ENCODE measurements at places on chromosomes 1 and 21.

- DNase-seq, result peak; percentile 99
- H3K27ac ChIP-seq, result peak within 1 kb of the TSS; percentile 13
- H3K36me3 ChIP-seq, result peaks cover 13% of the 10 kb centered on the region
- no peaks in the 10 kb centered on the region for H3K27me3 ChIP-seq
Measured at GRCh38 chr1:154982897-154983648, at the start of gene FLAD1. TSS of gene FLAD1 (plus strand) at chr1:154983344. CDS start at chr1:154983695, 351 bp downstream.

- DNase-seq, result peak; percentile 27
- no peaks in the 10 kb centered on the region for H3K27me3 ChIP-seq
- H3K4me1 ChIP-seq, result peaks cover 4% of the 10 kb centered on the region
- H3K4me3 ChIP-seq, result no peak overlapping the region
- H3K27ac ChIP-seq, result no peak overlapping the region
- H3K36me3 ChIP-seq, result no peaks in the 10 kb centered on the region
Measured at GRCh38 chr21:17925000-17925610, 105.9 kb upstream of the C21orf91 start.

GRCh38 chr21:14382486-14382834 lies 486 bp downstream of the HSPA13 start:
- H3K4me3 ChIP-seq, result peak overlapping the region; percentile 80
- H3K4me1 ChIP-seq, result peaks cover 17% of the 10 kb centered on the region
- H3K27me3 ChIP-seq, result no peaks in the 10 kb centered on the region
- peak overlapping the region; percentile 86 for H3K27ac ChIP-seq
- DNase-seq, result no peak

DNA sequence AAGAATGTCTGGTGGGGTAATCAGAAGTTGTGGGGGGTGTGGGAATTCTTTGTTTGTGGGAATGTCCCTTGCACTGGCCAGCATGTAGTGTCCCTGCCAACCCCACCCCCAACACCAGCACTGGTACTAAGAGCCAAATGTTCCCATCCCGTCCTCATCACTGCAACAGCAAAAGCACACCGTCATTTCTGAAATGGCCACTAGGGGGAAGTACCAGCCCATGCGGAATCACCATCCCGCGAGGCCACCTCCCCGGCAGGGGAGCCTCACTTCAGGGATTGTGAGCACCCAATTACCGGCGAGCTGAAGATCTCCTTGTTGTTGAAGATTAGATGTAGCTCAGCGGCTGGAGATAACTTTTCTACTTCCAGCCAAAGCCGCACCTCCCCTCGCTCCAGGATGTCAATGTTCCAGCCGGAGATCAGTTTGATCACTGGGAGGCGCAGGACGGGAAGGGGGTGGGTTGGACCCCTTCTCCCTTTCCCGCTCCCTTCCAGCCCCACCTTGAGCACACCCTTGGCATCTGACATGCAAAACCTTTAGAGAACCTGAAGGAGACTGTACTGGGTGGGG lies 41.0 kb downstream of the MYOM3 start:
- H3K36me3 ChIP-seq, result no peaks in the 10 kb centered on the region
- H3K27ac ChIP-seq, result no peak overlapping the region
- H3K27me3 ChIP-seq, result no peaks in the 10 kb centered on the region
- H3K4me3 ChIP-seq, result no peak overlapping the region
- H3K4me1 ChIP-seq, result peaks cover 6% of the 10 kb centered on the region

DNA sequence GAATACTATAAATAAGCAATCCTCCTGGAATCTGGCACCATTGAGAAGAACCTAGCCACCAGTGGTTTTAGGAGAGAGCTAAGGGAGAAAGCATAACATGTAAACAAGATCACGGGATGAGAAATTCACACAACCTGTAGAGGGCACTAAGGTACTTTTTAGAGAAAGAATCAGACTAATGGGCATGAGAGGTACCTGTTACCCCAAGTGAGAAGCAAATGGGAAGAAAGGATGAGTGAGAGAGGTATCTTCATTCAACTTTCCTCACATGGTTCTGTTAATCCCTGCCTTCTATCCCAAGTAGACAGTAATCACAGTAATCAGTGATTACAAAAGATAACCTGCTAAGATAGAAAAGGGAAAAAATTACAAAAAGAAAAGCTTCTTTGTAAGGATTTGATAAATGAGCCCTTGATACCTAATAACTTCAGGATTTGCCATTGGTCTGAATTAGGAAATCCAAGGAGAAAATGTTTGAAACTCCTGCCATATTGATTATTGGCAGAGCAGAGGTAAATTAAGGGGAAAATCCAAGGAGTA lies 251.1 kb upstream of the ADGRL2 start:
- H3K4me3 ChIP-seq, result no peak overlapping the region
- no peak for DNase-seq
- no peaks in the 10 kb centered on the region for H3K27me3 ChIP-seq
- H3K4me1 ChIP-seq, result no peaks in the 10 kb centered on the region
- H3K36me3 ChIP-seq, result no peaks in the 10 kb centered on the region

- no peaks in the 10 kb centered on the region for H3K4me1 ChIP-seq
- no peak overlapping the region for H3K4me3 ChIP-seq
- no peaks in the 10 kb centered on the region for H3K27me3 ChIP-seq
- no peak overlapping the region for H3K27ac ChIP-seq
- DNase-seq, result no peak
Measured at GRCh38 chr1:85343612-85344255, 67.3 kb upstream of the BCL10 start.

- H3K4me3 ChIP-seq, result no peak overlapping the region
- no peaks in the 10 kb centered on the region for H3K27me3 ChIP-seq
- H3K36me3 ChIP-seq, result no peaks in the 10 kb centered on the region
- no peak overlapping the region for H3K27ac ChIP-seq
- DNase-seq, result no peak
Measured at GRCh38 chr1:230026572-230026971, 40.5 kb upstream of the GALNT2 start.

DNA sequence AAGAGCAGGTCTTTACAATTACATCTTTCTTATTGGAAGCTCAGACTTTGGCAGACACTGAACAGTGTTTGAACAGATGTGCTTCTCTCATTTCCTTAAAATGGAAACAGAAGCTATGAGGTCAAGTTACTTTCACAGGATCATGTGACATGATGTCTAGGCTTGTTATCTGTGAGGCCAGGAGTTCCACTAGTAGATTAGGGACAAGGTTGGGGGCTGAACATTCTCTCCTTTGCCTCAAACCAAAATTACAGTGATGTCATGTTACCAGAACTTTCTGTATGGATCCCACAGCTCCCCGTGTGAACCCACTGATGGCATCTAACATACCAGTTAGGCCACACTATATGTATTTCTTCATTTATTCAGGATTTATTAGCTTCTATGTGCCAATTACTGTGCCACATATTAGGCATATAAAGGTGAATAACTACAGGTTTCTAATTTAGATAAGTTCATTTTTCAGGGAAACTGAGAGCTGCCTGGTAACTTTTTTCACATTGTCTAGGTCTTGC lies 6.0 kb downstream of the DYNLT5 start:
- H3K36me3 ChIP-seq, result no peaks in the 10 kb centered on the region
- DNase-seq, result no peak
- H3K27ac ChIP-seq, result no peak overlapping the region
- H3K4me3 ChIP-seq, result no peak overlapping the region

DNA sequence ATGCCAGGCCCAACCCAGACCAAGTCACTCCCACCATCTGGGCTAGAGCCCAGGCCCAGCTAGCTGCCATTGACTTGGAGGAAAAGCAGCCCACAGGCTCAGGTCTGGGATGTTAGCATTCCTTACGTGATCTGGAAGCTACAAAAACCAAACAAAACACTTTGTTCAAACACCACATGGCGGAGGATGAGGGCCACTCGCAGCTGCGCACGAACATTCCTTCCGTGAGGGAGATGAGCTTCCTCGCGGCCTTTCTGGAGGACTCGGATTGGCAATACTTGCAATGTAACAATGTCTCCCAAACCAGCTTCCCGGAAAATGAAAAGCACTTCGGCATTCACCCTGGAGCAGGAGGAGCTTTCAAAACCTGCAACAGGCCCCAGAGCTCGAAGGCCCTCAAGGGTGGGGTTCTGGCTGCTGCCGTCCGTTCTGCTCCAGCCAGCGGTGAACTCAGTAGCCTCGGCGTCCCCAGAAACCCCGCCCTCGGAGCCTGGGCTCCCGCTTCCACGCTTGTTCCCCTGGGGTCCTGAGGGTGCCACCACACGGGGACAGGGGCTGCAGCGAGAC lies 40.5 kb downstream of the COL6A1 start:
- no peak for DNase-seq
- no peaks in the 10 kb centered on the region for H3K4me1 ChIP-seq
- peaks cover 29% of the 10 kb centered on the region for H3K27me3 ChIP-seq
- H3K36me3 ChIP-seq, result no peaks in the 10 kb centered on the region

DNA sequence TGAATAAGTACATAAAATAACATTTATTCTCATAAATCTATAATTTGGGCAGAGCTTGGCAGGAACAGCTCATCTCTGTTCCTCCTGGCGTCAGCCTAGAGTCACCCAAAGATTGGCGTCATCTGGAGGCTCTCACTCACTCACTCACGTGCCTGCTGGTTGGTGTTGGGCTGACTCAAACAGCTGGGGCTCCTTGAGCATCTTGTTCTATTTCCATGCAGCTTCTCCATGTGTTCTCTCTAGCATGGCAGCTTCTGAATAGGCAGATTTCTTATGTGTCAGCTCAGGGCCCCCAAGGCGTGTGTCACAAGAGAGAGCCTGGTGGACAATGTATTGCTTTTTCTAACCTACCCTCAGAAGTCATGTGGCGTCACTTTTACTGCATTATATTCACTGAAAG lies 70.6 kb upstream of the RAB3GAP2 start:
- no peaks in the 10 kb centered on the region for H3K36me3 ChIP-seq
- H3K27ac ChIP-seq, result no peak overlapping the region
- no peak overlapping the region for H3K4me3 ChIP-seq
- DNase-seq, result no peak
- H3K27me3 ChIP-seq, result peaks cover 3% of the 10 kb centered on the region

DNA sequence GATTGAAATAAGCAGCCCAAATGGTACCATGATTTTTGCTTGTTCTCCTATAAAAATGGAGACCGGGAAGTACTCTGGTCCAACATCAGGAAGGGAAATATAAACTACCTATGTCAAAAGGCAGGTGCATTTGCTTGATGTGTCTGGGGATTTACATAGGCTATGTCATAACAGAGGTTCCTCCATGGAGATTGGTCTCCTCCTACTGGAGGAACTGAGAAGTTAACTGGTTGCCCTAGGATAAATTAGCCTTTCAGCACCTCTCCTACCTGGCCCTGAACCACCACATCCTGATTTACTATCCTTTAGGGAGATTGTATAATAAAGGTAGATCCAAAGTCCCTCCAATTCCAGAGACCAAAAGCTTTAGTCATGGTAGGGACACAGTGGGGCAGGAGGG lies 1109.3 kb upstream of the B3GALT2 start:
- peaks cover 4% of the 10 kb centered on the region for H3K4me1 ChIP-seq
- H3K4me3 ChIP-seq, result no peak overlapping the region
- H3K27ac ChIP-seq, result no peak overlapping the region
- DNase-seq, result peak; percentile 7

GRCh38 chr1:13813398-13814012 lies 113.5 kb downstream of the PRDM2 start:
- no peak overlapping the region for H3K4me3 ChIP-seq
- H3K27ac ChIP-seq, result no peak overlapping the region
- H3K36me3 ChIP-seq, result no peaks in the 10 kb centered on the region
- DNase-seq, result peak; percentile 66

GRCh38 chr21:45200581-45201296 lies 87.0 kb downstream of the POFUT2 start:
- H3K36me3 ChIP-seq, result peaks cover 33% of the 10 kb centered on the region
- no peaks in the 10 kb centered on the region for H3K27me3 ChIP-seq
- no peak for DNase-seq
- H3K4me3 ChIP-seq, result no peak overlapping the region

DNA sequence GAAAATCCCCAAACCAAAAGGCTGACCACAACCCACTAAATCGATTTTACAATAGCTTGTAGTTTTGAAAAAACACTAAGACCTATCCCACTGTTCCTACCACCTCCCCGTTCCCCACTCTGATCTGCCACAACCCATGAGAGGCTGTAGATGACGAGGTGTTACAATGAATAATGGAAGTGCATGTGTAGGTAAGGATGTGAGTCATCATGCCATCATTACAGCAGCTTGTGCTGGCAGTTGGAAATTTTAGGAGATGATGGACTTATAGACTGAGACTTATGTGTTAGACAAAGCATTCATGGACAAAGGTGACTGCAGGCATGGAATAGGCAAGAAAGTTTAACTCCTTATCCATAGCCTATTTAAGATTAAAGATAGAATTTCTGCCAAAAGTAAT lies 184.7 kb upstream of the CACYBP start:
- H3K36me3 ChIP-seq, result no peaks in the 10 kb centered on the region
- no peaks in the 10 kb centered on the region for H3K4me1 ChIP-seq
- DNase-seq, result no peak
- no peak overlapping the region for H3K27ac ChIP-seq
- H3K4me3 ChIP-seq, result no peak overlapping the region

- peaks cover 50% of the 10 kb centered on the region for H3K4me1 ChIP-seq
- H3K36me3 ChIP-seq, result no peaks in the 10 kb centered on the region
- H3K4me3 ChIP-seq, result no peak overlapping the region
- H3K27ac ChIP-seq, result no peak overlapping the region
- H3K27me3 ChIP-seq, result no peaks in the 10 kb centered on the region
Measured at GRCh38 chr1:54410359-54410758, 4.2 kb upstream of the SSBP3 start.

DNA sequence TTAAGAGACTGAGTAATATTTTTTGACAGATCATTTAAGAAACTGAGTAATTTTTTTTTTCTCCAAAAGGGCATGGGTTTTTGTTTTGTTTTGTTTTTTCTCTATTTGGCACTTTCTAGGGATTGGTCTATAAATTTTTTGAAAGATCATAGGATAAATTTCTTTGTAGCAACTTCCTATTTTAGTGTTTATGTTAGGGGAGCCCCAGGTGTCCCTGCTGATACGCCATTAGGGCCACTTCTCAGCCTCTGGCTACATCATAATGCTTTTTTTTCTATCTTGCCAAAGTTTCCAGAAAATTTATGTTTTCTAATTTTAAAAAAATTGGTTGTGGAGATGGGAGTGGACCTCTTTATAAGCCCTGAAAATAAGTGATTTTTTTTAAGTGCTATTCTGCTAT lies 2.6 kb downstream of the GABPA start:
- peaks cover 11% of the 10 kb centered on the region for H3K36me3 ChIP-seq
- DNase-seq, result no peak
- H3K27me3 ChIP-seq, result no peaks in the 10 kb centered on the region
- no peak overlapping the region for H3K4me3 ChIP-seq
- peaks cover 35% of the 10 kb centered on the region for H3K4me1 ChIP-seq

GRCh38 chr1:103448560-103448959 lies 76.9 kb upstream of the RNPC3 start:
- no peaks in the 10 kb centered on the region for H3K4me1 ChIP-seq
- no peaks in the 10 kb centered on the region for H3K36me3 ChIP-seq
- no peak overlapping the region for H3K27ac ChIP-seq
- H3K27me3 ChIP-seq, result no peaks in the 10 kb centered on the region
- no peak overlapping the region for H3K4me3 ChIP-seq
- no peak for DNase-seq

GRCh38 chr1:55781944-55782482 lies 566.8 kb upstream of the USP24 start:
- no peaks in the 10 kb centered on the region for H3K27me3 ChIP-seq
- no peak for DNase-seq
- H3K27ac ChIP-seq, result no peak overlapping the region
- H3K36me3 ChIP-seq, result no peaks in the 10 kb centered on the region
- H3K4me3 ChIP-seq, result no peak overlapping the region

GRCh38 chr1:217770918-217771317 lies 139.8 kb downstream of the SPATA17 start:
- H3K4me1 ChIP-seq, result no peaks in the 10 kb centered on the region
- DNase-seq, result no peak
- no peaks in the 10 kb centered on the region for H3K27me3 ChIP-seq
- no peak overlapping the region for H3K4me3 ChIP-seq
- H3K36me3 ChIP-seq, result no peaks in the 10 kb centered on the region
- H3K27ac ChIP-seq, result no peak overlapping the region
